SJCRH30 (cell line): ENCODE measurements at places on chromosomes 5 and 9.

DNA sequence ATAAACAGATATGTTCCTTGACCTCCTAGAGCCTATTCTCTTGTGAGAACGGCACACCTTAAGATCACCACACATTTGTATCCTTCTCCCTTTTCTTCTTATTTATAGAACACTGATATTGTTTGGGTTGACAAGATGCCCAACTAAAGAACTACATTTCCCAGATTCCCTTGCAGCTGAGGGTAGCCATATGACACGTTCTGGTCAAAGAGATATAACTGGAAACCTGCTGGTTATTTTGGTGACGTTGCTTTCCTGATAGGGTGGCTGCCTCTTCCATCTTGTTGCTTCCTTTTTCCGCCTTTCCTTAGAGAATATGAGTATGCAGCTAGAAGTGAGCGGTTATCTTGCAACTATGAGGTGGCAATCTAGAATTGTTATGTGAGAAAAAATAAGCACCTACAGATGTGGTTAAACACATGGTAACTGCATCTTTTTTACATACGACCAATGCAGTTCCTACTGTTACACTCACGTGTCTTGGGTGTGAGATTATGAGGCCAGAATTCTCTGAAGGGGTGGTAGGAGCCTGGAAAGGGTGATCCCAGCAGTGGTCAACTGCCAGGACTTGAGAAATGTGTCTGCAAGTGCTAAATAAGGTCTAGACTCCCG is 72.9 kb downstream of the SEC61B start:
- DNase-seq, result no peak

- no peak for DNase-seq
Measured at GRCh38 chr5:151630088-151630487, 39.0 kb upstream of the FAT2 start.

GRCh38 chr9:118761016-118761790 is 608.0 kb downstream of the BRINP1 start:
- DNase-seq, result no peak

GRCh38 chr5:52013523-52013922 is 630.3 kb downstream of the ISL1 start:
- DNase-seq, result no peak

DNA sequence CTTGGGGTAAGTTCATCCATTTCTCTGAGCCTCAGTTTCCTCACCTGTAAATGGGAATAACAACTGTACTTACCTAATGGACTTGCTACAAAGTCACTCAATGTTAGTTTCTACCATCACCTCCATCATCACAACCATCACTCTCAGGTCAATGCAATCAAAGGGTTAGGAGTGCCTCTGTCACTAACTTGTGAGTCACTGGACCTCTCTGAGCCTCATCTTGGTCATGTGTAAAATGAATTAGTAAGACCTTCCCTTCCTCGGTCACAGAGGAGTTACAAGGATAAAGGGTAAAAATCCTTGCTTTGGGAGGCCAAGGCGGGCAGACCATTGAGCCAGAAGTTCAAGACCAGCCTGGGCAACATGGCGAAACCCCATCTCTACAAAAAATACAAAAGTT is 12.8 kb downstream of the FABP6 start:
- no peak for DNase-seq

DNA sequence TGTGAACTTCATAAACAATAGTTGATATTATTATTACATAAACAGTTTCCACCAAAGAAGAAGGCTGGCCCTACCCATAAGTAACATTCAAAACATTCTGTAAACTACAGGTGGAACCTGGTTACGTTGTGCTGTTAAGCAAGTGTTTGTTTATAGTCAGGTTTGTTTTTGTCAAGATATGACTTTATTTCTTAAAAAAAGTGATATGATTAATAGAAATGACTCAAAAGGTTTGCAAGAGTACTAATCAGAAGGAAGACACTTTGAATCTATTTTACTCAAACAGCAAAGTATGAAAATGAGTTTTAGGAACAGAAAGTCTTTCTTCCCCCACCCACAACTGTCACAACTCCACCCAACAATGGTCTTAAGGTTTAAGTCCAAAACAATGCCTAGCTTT is 220.8 kb downstream of the PLK2 start:
- DNase-seq, result no peak

DNA sequence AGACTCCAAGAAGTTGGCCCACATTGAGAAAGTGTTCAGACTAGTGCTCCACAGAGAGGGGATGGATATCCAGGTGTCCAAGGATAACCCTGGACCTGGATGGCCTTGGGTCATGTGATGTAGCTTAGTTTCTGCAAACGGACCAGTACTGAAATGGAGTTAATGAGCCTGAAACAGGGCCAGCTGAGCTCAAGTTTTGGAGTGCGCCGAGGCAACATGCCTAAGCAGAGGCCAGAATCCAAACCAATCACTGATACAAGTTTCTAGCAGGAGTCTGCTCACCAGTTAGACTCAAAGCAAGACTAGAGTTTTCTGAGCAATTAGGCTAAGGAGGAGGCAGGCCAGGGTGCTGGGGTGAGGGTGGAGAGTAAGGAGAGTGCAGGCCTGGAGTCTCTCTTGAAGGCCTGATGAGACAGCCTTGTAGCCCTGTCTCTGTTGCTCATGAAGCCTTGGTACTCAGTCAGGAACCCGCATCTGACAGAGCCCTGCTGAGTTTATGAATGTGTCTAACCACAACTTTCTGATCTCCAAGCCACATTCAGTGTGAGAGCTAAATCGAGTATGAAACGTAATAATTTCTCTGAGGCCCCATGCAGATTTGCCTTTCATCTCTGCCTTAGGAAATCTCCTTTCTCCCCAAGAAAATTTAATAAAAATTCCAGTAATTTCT is 68.9 kb upstream of the EQTN start:
- no peak for DNase-seq

DNA sequence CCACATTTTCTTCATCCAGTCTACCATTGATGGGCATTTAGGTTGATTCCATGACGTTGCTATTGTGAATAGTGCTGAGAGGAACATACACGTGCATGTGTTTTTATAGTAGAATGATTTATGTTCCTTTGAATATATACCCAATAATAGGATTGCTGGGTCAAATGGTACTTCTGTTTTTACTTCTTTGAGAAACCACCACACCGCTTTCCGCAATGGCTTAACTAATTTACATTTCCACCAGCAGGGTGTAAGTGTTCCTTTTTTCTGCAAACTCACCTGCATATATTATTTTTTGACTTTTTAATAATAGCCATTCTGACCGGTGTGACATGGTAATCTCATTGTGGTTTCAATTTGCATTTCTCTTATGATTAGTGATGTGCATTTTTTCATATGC is 82.2 kb upstream of the RFX3 start:
- no peak for DNase-seq

DNA sequence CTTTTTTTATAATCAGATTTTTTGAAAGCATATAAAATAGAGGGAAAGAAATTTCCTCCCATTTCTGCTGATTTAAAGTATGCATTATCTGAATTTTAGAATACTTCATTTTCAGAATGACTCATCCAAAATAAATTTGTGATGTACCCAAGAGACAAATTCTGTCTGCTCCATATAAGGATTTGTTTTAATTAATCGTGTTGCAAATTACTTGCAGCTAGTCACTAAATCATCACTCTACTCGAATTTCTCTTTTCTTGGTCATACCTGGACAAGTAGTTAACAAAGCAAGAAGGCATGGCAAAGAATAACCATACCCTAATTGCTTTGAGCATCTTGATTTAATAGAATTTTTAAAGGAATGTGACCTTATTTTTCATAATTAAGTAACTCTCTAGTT is 284.1 kb upstream of the GRAMD2B start:
- DNase-seq, result no peak

DNA sequence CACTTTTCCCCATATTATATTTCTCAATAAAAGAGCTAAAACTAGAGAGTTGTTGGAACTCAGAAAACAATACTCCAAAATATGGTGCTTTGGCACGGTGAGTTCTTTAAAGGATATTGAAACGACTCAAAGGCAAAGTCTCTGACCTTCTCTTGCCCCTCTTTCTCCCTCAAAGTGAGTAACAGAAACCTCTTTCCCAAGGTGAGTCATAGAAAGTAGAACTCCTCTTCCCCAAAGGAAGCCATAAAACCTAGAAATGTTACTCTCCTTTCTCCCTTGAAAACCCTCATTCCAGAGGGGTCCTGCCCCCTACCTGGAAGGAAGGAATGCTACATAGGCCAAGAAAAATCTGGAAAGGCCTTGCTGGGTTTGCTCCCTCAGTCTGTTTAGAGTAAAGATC is 47.5 kb downstream of the RAPGEF6 start:
- no peak for DNase-seq
